Activated CD8-positive, alpha-beta memory T cell treated with anti-CD3 and anti-CD28 coated beads for 4 hours (primary cell): ENCODE measurements at places on chromosomes 16 and 17.

DNA sequence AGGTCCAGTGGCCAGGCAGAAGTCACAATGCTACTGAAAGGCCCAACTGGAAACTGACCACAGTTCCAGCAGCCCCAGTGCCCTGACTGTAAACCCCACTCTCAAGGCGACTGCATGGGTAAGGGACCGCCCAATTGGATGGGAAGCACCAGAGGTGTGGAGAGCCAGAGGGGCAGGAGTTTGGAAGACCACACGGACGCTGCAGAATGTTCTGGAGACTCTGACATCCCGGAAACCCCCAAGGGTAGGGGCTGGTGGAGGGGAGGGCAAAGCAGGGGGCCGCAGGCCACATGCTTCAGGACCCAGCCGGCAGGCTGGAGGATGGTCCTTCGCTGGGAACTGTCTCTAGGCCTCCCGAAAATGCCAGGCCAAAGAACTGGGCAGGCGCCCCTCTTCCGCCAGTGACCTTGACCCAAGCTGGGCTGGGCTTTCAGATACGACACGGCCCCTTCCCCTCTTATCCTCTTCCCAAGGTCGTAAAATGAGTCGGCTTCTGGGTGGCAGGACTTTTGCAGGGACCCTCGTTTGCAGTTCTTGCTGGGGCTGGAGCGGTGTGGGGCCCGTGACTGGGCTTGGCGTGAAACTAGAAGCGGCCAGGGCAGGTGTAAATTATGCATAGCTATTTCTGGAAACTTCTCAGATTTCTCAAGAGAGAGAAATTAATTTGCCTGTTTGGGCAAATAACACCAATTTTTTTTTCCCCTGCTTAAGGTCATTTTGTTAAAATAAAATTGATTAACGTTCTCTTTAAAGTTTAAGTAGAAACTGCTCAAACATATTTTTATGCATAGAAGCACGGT, 110.2 kb downstream of the C16orf78 start:
- DNase-seq, result no peak

DNA sequence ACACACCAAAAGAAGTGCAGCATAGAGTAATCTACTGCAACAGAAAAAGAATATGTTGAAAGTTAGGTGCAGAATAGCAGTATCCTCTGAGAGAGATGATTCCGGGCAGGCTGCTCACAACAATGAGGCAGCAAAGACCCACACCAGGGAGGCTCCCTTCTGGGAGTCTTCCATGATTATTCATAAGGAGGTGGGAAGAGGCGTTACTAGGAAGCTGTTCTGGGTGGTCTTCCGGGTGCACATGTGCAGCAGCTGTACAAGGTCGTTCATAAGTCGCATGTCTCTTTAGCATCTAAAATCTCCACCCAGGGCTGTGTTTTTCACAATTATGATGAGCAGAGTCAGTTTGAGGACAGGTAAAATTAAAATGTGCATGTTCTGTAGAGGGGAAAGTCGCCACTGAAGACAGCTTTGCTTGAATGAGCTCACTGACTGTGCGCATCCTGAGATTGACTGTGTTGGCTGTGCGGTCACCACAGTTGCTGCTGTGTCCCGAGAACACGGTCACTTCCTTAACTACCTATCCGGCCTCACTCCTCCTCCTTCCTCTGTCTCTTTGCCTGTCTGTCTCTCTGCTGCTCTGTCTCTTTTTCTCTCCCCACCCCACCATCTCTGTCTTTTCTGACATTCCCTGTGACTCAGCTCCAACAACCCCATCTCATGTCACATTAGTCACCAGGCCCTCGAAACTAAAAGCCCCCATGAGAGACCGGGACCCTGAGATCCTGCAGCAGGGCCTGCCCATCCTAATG, 125.5 kb upstream of the HSBP1 start:
- no peak for DNase-seq

GRCh38 chr17:74922694-74923537, at the start of gene USH1G:
USH1G (minus strand) TSS chr17:74923255; CDS start chr17:74923073, 182 bp downstream.
- DNase-seq, result no peak

DNA sequence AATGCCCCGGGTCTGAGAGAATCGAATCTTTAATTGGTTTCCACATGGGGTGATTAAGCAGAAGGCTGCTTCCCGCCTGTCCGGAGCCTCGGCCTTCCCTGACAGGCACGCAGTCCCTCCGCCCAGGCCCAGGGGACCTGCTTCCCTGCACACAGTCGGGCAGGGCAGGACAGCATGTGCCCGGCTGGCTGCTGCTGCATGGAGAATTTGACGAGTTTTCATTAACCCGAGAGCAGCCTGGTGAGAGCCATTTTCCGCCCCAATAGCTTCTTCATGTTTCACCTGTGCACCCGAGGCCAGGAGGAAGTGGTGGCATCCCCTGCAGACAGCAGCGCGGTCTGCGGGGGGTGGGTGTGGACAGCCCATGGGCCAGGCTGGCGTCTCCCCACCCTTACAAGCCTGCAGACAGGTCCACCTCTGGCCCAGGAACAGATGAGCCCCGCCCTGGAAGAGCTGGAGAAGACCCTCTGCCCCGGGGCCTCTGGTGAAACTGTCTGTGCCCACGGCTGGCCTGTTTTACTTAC, 67.0 kb downstream of the KLHDC4 start:
- DNase-seq, result no peak

- no peak for DNase-seq
These were observed 48.7 kb upstream of the NLK start for GRCh38 chr17:27993723-27994310.

DNA sequence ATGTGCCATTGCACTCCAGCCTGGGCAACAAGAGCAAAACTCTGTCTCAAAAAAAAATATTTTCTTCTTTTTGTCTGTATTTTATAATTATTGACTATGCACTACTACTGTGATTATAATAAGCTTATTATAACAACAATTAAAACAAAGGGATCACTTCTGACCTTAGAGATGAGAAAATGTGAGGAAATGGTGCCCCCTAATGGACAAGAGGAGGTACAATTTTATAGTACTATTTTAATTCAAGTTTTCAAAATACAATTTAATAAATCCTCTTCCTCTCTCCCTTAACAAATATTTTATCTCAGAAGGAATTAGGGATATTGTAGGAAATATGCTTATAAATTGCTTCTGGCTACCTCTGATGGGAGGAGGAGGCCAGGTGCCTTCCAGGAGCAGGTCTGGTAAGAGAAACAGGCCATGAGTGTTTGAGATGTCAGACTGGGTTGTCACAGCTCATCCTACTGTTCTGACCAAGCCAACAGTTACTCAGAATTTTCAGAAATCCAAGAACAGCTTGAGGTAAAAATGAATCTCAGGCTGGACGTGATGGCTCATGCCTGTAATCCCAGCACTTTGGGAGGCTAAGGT, 14.0 kb downstream of the VPS53 start:
- no peak for DNase-seq

GRCh38 chr16:68768771-68769170, 31.7 kb downstream of the CDH1 start:
- DNase-seq, result no peak

- no peak for DNase-seq
These were observed 327.4 kb upstream of the CCL2 start for GRCh38 chr17:33927732-33928133.

DNA sequence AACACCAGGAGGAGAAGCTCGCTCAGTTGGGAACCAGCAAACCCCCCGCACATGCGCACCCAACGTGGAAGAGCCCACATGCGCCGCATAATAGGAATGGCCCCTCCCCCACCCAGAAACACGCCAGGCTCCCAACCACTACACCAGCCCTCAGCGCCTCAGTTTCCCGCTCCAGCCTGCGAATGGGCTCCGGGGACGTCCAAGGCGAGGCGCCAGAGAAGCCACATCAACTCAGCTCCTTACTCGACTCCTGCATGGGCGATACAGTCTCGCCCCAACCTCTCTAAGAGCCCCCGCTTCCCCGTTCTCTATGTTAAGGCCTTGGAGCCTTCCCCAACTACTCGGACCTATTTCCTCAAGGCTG, 504 bp downstream of the SRSF1 start:
- peak; percentile 24 for DNase-seq

DNA sequence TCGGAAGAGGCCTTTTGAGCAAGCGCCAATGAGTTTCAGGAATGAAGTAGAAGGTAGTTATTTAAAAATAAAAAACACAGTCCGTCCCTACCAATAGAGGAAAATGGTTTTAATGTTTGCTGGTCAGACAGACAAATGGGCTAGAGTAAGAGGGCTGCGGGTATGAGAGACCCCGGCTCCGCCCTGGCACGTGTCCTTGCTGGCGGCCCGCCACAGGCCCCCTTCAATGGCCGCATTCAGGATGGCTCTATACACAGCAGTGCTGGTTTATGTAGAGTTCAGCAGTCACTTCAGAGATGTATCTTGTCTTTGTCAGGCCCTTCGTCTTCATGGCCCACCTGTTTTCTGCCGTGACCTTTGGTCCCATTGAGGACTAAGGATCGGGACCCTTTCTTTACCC, 87.3 kb downstream of the CRISPLD2 start:
- no peak for DNase-seq

DNA sequence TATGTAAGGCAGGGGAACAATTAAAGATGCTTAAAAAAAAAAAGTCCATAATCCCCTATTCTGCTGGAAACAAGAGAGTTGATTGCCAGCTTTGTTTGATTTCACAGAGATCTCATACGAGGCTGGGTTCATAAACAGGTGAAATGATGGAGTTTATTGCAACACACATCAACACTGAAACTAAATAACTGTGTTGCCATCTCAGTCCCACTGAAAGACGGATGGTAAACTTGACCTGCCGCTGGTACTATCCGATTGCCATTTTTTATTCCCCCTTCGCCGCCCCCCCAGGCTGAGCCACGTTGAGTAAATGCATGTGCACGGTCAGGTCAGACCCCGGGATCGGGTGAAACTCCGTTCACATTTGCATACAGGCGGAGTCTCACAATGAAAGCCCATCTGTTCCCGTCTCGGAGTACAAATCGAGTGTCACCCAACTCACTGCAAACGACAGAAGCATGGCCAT, 119.2 kb downstream of the SKAP1 start:
- no peak for DNase-seq

DNA sequence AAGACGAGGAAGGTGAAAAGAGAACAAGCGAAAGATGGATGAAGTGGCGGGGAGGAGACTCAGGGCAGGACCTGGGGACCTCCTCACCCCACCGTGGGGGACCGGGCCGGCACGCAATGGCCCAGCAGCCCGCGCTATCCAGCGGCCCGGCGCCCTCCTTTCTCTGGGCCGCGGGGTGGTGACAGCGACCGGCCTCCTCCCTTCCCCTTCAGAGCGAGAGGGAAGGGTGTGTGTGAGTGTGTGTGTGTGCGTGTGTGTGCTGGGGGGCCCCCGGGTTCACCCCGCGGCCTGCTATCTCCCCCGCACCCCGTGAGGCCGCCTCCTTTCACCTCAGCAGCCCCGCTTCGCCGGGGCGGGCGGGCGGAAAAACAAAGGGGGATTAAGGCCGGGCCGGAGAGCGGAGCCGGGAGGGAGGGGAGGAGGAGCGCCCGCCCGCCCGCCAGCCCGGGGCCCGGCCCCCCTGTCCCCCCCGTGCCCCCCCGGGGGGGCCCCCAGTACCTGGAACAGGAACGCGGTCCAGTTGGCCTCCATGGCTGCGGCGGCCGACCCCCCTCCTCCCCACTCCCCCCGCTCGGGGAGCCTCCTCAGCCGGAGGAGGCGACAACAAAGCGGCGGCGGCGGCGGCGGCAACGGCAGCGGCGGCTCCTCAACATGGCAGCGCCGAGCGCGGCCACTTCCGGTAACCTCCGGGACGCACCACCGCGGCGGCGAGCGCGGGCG, at the start of gene VEZF1:
VEZF1 (minus strand) TSS at position 674 of the 720 bp plus-strand sequence; CDS start at position 531, 143 bp downstream.
- DNase-seq, result peak; percentile 59
